Psoas muscle (tissue), 8 donors: ENCODE measurements at places on chromosomes 1 and 21. TPM values are rescaled to one million over a fixed set of nuclear protein-coding genes. Genes with fewer than 3 reads are reported as not detected.

DNA sequence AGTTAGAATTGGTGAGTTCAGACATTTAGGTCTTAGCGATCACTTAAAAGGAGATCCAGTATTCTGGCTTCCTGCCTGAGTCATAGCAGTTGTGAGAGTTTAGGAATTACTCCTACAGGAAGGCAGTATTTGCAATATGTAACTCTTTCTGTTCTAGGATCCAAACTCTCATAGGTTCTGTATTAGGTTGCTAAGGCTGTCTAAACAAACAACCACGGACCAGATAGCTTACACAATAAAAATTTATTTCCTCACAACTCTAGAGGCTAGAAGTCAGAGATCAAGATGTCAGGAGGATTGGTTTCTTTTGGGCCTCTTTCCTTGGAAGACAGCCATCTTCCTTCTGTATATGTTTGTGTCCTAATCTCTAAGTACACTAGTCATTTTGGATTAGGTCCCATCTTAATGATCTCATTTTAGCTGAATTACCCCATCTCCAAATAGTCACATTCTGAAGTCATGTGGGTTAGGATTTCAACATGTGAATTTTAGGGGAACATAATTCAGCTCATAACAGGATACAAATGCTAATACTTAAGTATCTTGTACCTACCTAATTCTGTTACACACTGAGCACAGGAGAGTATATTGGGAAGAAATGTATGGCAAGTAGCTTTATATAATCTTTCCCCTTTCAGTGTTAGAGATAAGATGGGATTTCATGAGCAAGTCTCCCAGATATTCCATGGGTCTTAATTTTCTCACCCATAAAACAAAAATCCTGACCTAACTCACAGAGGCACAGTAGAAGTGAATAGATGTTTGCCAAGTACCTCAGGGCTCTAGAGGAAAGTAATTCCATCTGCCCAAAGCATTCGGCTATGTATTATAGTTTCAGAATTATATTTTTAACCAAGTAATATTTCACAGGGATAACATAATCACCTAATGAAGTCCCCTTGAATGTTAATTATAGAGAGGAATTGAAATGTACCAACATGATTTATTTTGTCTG, 144.4 kb downstream of the PTBP2 start:
- no peaks in the 10 kb centered on the region for H3K27me3 ChIP-seq
- peak overlapping the region; percentile 39 for H3K27ac ChIP-seq
- H3K4me1 ChIP-seq = no peaks in the 10 kb centered on the region
- DNase-seq = no peak
- H3K36me3 ChIP-seq = no peaks in the 10 kb centered on the region

- H3K27ac ChIP-seq = no peak overlapping the region
- DNase-seq = no peak
- H3K36me3 ChIP-seq = no peaks in the 10 kb centered on the region
These were observed 908.7 kb downstream of the TTLL7 start for GRCh38 chr1:83090195-83090594.

GRCh38 chr1:60402216-60402615, 328.6 kb upstream of the C1orf87 start:
- no peak overlapping the region for H3K27ac ChIP-seq
- no peak overlapping the region for H3K4me3 ChIP-seq
- no peaks in the 10 kb centered on the region for H3K27me3 ChIP-seq
- no peaks in the 10 kb centered on the region for H3K4me1 ChIP-seq

GRCh38 chr1:10674700-10675609, 121.5 kb downstream of the CASZ1 start:
- DNase-seq = no peak
- no peaks in the 10 kb centered on the region for H3K36me3 ChIP-seq
- H3K27ac ChIP-seq = peak overlapping the region; percentile 16
- H3K4me3 ChIP-seq = no peak overlapping the region
- H3K27me3 ChIP-seq = no peaks in the 10 kb centered on the region

GRCh38 chr1:22502202-22502601, 50.6 kb downstream of the ZBTB40 start:
- no peaks in the 10 kb centered on the region for H3K27me3 ChIP-seq
- H3K36me3 ChIP-seq = peaks cover 10% of the 10 kb centered on the region
- DNase-seq = no peak
- peaks cover 26% of the 10 kb centered on the region for H3K4me1 ChIP-seq
- H3K4me3 ChIP-seq = no peak overlapping the region
- H3K27ac ChIP-seq = no peak overlapping the region

DNA sequence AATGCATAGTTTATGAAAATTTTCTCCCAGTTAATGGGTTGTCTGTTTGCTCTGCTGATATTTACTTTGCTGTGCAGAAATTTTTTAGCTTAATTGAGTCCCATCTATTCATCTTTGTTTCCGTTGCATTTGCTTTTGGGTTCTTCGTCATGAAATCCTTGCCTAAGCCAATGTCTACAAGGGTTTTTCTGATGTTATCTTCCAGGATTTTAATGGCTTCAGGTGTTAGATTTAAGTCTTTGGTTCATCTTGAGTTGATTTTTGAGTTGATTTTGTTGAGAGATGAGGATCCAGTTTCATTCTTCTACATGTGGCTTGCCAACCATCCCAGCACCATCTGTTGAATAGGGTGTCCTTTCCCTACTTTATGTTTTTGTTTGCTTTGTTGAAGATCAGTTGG, 85.2 kb downstream of the DRAM2 start:
- no peaks in the 10 kb centered on the region for H3K4me1 ChIP-seq
- no peak overlapping the region for H3K4me3 ChIP-seq
- no peaks in the 10 kb centered on the region for H3K36me3 ChIP-seq
- no peak for DNase-seq

- H3K4me3 ChIP-seq = no peak overlapping the region
- no peaks in the 10 kb centered on the region for H3K36me3 ChIP-seq
- no peak for DNase-seq
These were observed 96.6 kb upstream of the TNR start for GRCh38 chr1:175839779-175840669.

DNA sequence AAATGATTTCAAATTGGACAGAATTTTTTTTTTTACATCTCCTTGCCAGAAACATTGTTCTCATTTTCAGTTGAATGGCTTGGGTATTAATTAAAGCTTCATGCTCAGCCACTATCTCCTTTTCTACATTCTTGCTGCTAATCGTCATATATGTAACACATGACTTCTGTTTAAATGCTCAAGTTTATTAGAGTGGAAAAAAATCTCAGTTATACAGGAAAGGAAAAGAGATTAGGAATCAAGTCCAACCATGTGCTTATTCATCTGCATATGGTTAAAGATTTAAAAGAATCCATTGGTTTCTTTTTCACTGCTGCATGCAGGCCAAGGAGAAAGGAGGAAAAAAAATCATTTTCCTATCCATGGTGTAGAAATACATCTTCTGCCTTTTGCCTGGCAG, 47.3 kb upstream of the CNN3 start:
- H3K36me3 ChIP-seq = no peaks in the 10 kb centered on the region
- H3K4me3 ChIP-seq = no peak overlapping the region
- no peaks in the 10 kb centered on the region for H3K4me1 ChIP-seq

GRCh38 chr1:155022136-155022926, 11.2 kb downstream of the DCST2 start:
- no peaks in the 10 kb centered on the region for H3K36me3 ChIP-seq
- no peak for DNase-seq
- no peak overlapping the region for H3K4me3 ChIP-seq
- H3K27me3 ChIP-seq = no peaks in the 10 kb centered on the region

- H3K4me1 ChIP-seq = peaks cover 90% of the 10 kb centered on the region
- no peak overlapping the region for H3K4me3 ChIP-seq
- H3K27ac ChIP-seq = peak overlapping the region; percentile 56
- no peaks in the 10 kb centered on the region for H3K27me3 ChIP-seq
These were observed 62.7 kb downstream of the CD34 start for GRCh38 chr1:207848234-207848633.

DNA sequence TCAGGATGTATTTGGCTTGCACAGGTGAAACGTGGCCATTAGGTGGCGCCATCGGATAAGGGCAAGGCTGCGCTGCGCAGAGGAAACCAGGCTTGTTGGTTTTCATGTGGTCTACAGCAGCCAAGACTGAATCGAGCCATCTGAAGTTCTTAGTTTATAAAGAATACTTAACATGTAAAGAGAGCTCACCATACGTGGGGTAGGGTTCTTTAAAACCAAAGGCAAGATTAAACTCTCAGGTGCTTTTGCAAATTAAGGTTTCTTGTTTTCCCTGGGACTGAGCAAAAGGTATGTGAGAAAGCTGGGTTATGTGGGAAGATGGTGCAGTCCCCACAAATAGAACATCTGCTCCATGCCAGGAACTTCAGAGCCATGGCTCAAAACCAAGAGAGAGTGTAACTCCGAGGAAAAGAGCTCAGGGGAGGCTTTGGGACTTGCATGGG, 9.3 kb downstream of the MASP2 start:
- peak overlapping the region; percentile 61 for H3K27ac ChIP-seq
- H3K36me3 ChIP-seq = no peaks in the 10 kb centered on the region
- H3K27me3 ChIP-seq = no peaks in the 10 kb centered on the region
- peaks cover 8% of the 10 kb centered on the region for H3K4me1 ChIP-seq
- peak overlapping the region; percentile 40 for H3K4me3 ChIP-seq

DNA sequence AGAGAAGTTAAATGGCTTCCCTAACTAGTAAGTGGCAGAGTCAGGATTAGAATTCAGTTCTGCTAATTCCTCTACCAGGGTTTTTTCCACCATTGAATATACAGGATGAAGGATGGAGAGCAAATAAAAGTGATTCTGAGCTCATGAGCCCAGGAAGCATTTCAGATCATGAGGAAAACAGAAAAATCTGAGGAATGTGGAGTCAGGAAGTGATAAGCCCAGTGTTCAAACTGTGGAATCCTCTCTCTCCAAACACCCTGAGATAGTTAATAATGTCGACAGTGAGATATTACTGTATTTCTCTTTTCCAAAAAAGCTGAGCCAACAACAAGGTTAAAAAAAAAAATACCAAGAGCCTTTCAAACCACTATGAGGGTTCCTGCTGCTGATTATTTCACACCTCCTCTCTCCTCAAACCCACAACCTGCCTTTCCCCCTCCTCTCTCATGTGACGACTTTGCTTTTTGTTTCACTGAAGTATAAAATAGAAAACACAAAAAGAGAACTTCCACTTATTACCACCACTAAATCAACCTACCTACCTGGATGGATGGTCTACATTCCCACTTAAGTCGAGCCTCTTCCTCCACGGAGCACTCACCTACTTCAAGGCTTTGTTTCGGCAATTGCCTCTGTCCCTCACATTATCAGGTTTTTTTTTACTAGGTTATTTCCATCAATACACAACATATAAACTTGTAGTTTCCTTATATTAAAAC, 8.9 kb downstream of the SLAMF1 start:
- no peaks in the 10 kb centered on the region for H3K27me3 ChIP-seq
- H3K4me3 ChIP-seq = no peak overlapping the region
- H3K4me1 ChIP-seq = no peaks in the 10 kb centered on the region
- no peaks in the 10 kb centered on the region for H3K36me3 ChIP-seq
- no peak overlapping the region for H3K27ac ChIP-seq

DNA sequence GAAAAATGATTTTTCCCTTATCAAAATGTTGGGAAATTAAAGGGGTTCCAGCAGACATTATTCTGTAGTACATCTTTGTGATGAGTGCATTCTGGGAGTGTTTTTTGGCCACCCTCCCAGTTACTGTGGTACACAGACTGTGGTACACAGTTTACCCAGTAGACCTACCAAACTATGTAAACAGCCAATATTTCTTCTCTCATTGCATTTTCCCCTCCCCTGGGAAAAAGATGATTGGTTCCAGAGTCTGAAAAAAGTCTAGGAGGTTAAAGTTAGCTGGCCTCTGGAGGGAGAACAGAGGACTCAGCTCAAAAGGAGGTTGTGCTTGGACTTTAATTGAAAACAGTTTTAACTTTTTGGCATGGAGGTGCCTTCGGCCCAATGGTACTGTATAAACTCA, 42.5 kb downstream of the PGM1 start:
- no peaks in the 10 kb centered on the region for H3K27me3 ChIP-seq
- peaks cover 7% of the 10 kb centered on the region for H3K4me1 ChIP-seq
- H3K27ac ChIP-seq = no peak overlapping the region
- H3K36me3 ChIP-seq = no peaks in the 10 kb centered on the region
- H3K4me3 ChIP-seq = no peak overlapping the region

DNA sequence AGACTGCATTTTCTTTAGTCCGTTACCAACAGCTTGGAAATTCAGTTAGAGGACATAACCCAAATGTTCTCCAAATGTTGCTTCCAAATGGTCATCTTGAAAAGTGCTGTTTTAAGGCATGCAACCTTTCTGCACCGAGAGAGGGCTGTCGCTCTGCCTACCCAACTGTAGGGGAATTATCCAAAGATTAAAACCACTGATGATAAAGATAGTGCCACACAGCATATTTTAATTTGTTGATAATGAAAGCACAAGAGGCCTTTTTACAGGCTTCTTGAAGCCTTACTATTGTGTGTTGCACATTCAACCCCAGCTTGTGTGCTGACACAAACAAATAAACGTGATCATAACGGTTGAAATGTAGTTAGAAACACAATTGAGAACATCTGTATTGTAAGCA, 121.5 kb downstream of the LMO4 start:
- no peak for DNase-seq
- H3K4me3 ChIP-seq = no peak overlapping the region
- no peak overlapping the region for H3K27ac ChIP-seq
- no peaks in the 10 kb centered on the region for H3K4me1 ChIP-seq

GRCh38 chr1:234475167-234475793, 3.7 kb downstream of the TARBP1 start:
- H3K27ac ChIP-seq = no peak overlapping the region
- DNase-seq = no peak
- H3K4me3 ChIP-seq = no peak overlapping the region
- H3K27me3 ChIP-seq = no peaks in the 10 kb centered on the region
- peaks cover 4% of the 10 kb centered on the region for H3K4me1 ChIP-seq

DNA sequence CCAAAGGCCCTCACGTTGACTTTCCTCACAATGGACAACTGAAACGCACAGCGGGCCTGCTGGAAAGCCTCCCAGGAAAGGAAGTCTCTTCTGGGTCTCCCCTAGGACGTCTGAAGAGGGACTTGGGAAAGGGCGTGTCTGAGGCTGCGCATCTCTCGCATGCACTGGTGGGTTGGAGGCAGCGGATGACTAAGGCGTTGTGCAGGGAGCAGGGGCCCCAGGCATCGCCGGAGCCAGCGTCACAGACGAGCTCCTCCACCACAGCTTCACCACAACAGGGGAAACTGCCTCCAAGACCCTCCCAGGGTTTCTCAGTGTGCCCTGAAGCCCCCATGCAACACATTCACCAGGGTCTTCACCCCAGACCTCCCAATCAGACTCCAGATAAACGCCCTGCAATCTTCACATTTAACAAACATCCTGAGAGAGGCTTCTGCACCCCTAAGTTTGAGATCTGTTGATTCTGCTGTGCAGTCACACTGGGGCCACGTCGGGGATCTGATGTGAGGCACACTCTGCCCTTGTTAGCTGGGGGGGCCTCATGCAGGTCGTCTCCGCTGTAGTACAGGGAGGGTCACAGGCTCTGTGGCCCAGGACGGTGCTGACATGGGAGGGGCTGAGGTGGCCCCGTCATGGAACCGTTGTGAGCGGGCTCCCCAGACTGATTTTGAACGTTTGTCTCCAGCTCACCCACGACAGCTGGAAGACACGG, 7.0 kb upstream of the TFF1 start:
- H3K27ac ChIP-seq = no peak overlapping the region
- H3K4me1 ChIP-seq = no peaks in the 10 kb centered on the region
- no peak overlapping the region for H3K4me3 ChIP-seq

GRCh38 chr1:228088586-228089498, 6.3 kb downstream of the ARF1 start:
- no peaks in the 10 kb centered on the region for H3K27me3 ChIP-seq
- no peaks in the 10 kb centered on the region for H3K36me3 ChIP-seq
- peaks cover 88% of the 10 kb centered on the region for H3K4me1 ChIP-seq
- peak overlapping the region; percentile 50 for H3K27ac ChIP-seq
- peak; percentile 49 for DNase-seq

TIAM1 gene
- total RNA-seq = 0.75 TPM

LIN28A gene
- total RNA-seq = not detected

TDRD10 gene
- 0.97 TPM for total RNA-seq

OLIG1 gene
- 3.4 TPM for total RNA-seq

LRRC3 gene
- total RNA-seq = 1.1 TPM
